Activated naive CD4-positive, alpha-beta T cell treated with anti-CD3 and anti-CD28 coated beads for 36 hours (primary cell): ENCODE measurements at places on chromosomes 3 and 15.

DNA sequence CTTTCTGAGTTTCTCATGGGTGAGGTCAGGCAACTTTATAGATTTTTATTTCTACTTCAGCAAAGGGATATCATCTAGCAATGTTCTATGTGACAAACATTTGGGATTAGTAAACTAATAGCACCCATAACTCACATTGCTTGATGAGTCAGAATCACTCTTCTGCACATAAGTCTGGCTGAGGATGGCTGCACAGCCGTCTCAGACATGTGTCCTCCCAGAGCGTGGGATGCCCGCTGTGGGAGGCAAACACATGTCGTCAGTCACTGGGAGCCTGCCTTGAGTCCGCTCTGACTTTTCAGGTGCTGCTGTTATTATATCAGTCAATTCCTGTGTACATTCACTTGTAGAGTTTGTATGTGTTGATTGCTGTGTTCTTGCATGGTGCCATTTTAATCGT, 230.7 kb upstream of the TRIM42 start:
- no peak for DNase-seq

GRCh38 chr3:143170676-143171075, 51.1 kb downstream of the CHST2 start:
- DNase-seq = no peak

DNA sequence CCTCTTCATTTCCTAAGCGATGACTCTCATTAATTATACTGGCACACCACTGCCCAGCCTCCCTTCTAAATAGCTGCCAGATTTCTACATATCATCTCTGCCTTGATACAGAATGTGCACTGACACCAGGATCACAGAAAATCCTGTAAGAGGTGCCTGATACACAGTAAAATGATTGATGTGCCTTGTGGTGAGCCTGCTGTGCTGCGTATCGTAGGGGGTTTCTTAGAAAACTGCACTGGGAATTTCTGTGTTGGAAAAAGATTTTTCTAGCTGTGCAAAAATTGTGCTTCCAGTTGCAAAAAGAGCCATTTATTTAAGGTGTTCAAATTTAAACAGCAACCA, 3.0 kb upstream of the PLCH1 start:
- no peak for DNase-seq

- DNase-seq = peak; percentile 27
Observed at GRCh38 chr3:151230646-151231045, 27.6 kb upstream of the GPR171 start.

- no peak for DNase-seq
Observed at GRCh38 chr3:90062631-90063200, 955.3 kb downstream of the EPHA3 start.

DNA sequence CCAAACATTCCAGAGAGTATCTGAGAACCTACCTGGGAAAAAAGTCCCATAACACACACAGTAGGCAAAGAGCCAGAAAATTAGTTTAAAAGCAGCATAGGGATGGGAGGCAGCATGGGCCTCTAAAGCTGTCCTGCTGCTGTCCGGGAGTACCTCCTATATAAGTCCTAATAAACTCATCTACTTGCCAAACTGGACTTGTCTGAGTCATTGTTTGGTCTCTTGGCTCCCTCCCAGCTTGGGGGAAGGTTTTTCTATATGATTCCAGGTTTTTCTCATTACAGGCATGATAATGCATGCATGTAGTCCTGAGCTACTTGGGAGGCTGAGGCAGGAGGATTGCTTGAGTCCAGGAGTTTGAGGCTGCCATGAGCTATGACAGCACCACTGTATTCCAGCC, 17.5 kb upstream of the HACD2 start:
- no peak for DNase-seq

DNA sequence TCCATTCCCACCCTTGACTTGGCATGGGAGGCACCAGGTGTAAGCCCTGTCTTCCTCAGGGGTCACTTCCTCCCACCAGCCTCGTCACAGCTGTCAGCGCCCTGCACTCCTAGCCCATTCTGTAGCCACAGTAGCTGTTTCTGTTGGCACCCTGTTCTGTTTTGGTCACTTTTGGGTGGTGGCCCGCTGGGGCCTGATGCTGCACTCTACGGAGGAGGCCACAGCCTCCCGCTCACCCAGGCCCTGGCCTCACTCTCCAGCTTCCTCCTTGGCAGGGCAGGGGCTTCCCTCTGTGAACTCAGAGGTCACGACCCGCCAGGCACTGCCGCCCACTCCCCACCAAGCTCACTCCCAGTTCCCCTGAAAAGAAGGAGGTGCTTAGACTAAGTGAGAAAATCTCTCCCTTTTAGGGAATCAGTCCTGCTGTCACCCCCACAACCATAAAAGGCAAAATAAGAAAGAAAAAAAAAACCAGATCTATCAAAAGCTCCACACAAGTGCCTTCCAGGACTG, 68.4 kb downstream of the MGLL start:
- no peak for DNase-seq

- DNase-seq = no peak
Observed at GRCh38 chr3:10204921-10205320, 40.2 kb downstream of the IRAK2 start.

DNA sequence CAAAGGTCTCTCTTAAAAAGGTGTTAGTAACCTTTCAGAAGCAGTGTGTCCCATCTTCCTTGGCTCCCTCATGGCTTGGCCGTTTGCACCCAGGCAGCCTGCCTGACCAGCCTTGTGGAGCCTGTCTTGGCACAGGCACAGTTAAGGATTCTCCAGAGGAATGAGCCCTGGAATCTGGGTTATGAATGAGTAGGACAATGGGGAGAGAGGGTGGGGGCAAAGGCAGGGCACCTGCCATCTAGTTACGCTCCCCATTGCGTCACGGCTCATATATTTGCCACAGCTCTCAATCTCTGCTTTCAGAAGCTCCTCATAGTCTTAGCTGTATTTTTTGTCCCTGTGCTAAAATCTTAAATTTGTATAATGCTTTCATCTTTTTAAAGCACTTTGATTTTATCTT, 50.6 kb downstream of the WDR76 start:
- DNase-seq = no peak

DNA sequence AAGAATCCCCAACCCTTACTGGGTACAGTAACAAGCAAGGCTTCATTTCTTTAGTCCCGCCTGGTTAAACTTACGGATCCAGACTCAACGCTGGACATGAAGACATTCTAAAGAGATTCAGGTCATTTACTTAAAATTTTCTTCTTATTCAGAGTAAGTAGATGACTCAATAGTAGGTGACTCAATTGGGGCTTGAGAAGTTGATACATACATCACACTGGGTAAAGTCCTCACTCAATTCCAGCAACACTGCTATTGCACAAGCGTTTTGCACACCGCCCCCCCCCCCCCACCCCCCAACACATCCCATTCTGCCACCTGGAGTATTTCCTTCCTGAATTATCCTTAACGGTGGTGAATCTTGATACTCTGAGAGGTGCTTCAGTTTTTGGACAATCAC, 610.0 kb downstream of the FOXP1 start:
- DNase-seq = peak; percentile 30

- no peak for DNase-seq
Observed at GRCh38 chr15:77009646-77010311, 14.9 kb downstream of the PSTPIP1 start.

- DNase-seq = no peak
Observed at GRCh38 chr3:50571486-50571885, 2.2 kb downstream of the HEMK1 start.

DNA sequence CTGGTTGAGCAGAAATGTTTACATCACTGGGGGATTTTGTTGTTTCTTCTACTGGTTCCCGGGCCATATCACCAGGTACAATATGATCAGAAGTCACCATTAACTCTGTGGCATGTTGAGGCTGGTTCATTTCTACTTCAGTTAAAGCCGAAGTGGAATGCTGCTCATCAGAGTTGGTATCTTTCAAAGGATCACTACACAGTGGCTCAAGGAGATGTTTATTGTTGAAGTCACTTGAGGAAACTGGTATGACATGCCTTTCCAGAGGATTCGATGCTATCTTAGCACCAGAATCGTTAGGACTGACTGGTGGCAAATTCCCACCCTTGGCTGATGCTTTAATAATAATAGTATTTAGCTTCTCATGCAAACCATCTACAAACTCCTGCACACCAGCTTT, 49.9 kb downstream of the TASOR start:
- no peak for DNase-seq

DNA sequence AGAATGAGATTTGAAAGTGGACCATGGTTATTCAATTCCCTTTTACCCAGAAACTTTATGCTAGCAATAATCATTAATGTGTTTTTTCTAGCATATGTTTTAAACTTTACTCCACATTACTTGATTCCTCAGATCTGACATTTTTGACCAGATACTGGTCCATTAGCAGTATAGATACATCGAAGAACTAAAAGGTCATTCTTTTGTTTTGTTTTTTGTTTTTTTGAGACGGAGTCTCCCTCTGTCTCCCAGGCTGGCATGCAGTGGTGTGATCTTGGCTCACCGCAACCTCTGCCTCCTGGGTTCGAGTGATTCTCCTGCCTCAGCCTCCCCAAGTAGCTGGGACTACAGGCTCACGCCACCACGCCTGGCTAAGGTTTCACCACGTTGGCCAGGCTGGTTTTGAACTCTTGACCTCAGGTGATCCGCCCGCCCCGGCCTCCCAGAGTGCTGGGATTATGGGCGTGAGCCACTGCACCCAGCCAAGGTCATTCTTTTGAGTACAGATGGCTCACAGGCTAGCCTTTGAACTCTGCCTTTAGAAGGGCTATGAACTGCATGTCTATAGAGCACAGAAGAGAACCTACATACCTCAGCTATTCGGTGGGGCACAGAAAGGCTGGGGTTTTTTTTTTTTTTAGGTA, 28.6 kb downstream of the CHP1 start:
- no peak for DNase-seq

- no peak for DNase-seq
Observed at GRCh38 chr15:40257656-40258450, 19.0 kb downstream of the PAK6 start.

GRCh38 chr3:18264361-18264760, 160.8 kb downstream of the SATB1 start:
- no peak for DNase-seq

GRCh38 chr3:149044339-149045083, 41.8 kb downstream of the HLTF start:
- DNase-seq = no peak

- no peak for DNase-seq
Observed at GRCh38 chr3:48928679-48929078, 10.0 kb downstream of the ARIH2 start.

DNA sequence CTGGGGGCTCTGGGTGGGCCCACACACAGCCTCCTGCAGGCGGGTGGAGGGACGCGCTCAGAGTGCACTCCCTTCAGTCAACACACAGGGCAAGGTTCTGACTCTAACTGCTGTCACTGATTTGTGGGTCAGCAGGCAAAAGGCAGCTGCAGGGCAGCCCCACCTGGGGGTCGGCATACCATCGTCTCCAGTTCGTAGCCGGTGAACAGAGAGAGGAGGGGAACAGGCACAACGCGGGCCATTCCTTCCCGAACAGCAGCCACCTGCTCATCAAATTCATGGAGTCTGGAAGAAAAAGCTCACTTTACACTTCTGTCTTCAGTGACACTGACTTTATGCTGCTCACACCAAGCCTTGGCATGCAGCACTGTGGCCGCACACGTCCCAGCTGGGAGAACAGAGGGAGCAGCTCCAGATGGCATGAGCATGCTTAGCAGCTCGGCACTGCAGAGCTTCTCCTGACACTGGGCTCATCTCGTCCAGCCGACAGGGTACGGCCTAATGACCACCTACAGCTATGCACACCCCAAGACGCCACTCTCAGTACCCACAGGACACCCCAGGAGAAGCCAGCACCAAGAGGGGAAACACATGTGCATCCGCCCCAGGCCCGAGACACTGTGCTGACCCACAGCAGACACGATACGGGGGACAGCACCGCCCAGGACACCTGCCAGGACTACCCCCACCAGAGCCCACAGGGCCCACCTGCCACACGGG, 14.4 kb upstream of the OCA2 start:
- no peak for DNase-seq

- no peak for DNase-seq
Observed at GRCh38 chr15:88658972-88659931, 20.4 kb downstream of the ISG20 start.

- DNase-seq = no peak
Observed at GRCh38 chr15:98506711-98507110, 141.6 kb upstream of the IGF1R start.

GRCh38 chr3:151541178-151541577, 80.3 kb upstream of the IGSF10 start:
- DNase-seq = no peak

DNA sequence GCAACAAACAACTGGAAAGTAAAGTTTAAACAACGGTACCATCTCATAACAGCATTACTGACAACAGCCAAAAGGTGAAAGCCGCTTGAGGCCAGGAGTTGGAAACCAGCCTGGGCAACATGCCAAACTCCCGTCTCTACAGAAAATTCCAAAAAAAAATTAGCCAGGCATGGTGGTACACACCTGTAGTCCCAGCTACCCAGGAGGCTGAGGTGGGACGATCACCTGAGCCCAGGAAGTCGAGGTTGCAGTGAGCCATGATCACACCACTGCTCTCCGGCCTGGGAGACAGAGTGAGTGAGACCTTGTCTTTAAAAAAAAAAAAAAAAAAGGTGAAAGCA, 4.4 kb downstream of the TNK2 start:
- no peak for DNase-seq

- DNase-seq = peak; percentile 79
Observed at GRCh38 chr15:73851689-73852088, 21.7 kb upstream of the TBC1D21 start.

DNA sequence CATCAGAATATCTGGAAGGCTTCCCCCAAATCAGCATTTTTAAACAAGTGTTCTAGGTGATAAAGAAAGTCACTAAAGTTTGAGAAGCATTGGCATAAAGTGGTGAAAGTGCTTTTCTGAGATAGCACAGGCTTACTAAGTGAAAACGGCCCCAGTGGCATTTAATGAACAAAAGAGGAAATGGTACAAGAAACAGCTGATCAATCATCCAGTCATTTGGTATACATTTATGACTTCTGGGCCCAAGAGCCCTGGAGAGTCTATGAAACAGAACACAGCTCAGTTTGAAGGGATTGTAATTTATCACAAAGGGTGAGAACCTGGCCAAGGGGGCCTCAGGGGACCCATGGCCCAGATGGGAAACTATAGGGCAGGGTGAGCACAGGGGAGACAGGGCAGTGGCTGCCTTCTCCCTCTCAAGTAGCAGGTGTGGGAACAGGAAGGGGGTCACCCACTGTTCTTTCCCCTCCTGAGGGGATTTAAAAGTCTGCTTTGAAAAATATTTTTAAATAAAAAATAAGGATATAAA, 265.5 kb upstream of the ROPN1 start:
- no peak for DNase-seq

DNA sequence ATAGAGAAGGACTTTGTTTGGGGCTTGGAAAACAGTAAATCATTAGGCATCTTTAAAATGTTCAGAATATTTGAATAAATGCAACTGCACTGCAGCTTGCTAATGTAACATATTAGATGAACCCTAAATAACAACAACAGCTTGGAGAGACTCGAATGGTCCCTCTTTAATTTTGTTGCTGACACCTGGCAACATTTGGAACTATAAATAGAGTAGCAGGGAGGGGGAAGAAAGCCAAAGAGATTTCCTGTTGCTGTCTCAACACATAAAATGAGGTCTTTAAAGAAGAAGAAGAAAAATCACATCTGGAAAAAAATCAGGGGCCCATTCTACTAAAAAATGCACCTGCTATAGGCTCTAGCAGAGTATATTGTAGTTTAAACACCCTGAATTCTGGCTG, 49.9 kb upstream of the DPPA4 start:
- no peak for DNase-seq
